Activated CD8-positive, alpha-beta memory T cell treated with anti-CD3 and anti-CD28 coated beads for 4 hours (primary cell): ENCODE measurements at places on chromosomes 16 and 17.

DNA sequence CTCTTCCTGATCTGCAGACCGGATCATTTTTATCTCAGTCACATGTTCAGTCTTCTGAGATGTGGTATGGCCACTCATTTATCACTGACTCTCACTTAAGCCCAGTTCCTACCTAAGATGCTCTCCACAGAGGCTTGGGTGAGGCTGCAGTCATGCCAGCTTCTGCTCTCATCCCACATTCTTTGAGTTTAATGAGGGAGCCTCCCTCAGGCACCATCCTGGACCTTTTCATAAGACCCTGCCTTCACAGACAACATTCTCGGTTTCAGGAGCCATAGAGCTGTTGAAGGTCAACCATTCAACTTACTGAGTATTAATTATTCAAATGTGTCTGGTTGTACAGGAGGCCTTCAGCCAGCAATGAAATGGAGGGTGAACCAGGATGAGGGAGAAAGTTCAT, 23.6 kb upstream of the HNF1B start:
- no peak for DNase-seq

DNA sequence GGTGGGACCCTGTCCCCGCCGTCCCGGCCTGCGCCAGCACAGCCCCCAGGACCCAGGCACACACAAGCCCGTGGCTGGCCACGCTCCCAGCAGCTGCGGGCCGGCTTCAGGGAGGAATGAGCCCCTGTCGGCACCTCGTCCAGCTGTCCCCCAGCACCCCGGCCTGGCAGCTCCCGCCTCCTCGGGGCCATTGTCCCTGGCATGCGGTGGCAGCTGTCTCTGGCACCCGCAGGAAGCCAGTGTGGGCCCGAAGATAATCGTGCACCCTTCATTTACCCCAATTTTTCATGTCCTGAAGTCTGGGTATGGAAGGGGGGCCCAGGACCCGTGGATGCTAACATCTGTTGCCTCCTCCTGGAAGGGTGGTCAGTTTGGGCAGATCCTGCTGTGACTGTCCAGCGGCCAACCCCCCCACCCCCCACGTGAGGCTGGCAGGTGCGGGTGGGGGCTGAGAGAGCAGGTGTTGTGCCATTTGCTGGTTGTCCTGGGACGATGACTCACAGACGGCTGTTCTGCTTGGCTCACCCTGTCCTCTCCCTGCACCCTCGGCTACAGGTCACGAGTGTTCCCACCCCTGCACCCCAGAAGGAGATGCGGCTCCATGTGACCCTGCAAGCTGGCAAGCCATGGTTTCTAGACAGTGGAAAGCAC, 4.0 kb upstream of the LMF1 start:
- DNase-seq: no peak

GRCh38 chr16:17072104-17072503, 398.7 kb downstream of the XYLT1 start:
- no peak for DNase-seq

- DNase-seq: peak; percentile 55
These were observed 1.3 kb downstream of the ZNF821 start for GRCh38 chr16:71882505-71883167.

DNA sequence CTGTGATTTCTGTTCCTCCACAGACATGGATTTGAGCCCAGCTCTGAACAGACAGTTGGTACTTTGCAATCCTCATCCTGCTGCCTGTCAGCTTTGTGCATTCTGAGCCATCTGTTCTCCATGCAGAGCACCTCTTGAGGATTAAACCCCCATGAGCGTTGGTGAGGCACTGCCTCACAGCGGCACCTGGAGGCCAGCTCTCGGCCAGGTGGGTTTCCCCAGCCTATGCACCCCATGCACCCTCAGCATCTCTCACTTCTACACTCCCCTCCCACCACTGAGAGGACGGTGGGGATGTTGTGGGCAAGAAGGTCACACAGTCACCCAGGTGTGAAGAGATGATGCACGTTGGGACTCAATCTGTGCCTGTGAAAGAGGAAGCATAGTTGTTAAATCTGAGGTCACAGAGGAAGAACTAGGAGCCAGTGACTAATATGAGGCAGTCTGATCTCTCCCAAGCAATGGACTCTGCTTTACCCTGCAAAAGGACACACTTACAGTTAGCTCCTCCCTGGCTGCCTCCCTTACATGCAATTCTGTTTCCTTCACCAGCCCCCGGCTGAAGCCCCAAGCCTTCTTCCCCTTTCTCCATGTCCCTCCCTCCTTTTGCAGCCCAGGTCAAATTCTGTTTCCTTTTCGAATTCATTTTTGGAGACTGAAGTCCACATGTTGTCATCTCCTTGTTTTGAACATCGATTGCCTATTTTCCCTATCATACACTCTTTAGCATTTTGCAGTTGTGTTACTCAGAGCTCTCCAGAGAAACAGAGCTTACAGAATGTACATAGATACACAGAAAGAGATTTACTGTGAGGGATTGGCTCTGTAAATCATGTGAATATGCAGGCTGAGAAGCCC, 58.5 kb downstream of the HS3ST3B1 start:
- peak; percentile 19 for DNase-seq

DNA sequence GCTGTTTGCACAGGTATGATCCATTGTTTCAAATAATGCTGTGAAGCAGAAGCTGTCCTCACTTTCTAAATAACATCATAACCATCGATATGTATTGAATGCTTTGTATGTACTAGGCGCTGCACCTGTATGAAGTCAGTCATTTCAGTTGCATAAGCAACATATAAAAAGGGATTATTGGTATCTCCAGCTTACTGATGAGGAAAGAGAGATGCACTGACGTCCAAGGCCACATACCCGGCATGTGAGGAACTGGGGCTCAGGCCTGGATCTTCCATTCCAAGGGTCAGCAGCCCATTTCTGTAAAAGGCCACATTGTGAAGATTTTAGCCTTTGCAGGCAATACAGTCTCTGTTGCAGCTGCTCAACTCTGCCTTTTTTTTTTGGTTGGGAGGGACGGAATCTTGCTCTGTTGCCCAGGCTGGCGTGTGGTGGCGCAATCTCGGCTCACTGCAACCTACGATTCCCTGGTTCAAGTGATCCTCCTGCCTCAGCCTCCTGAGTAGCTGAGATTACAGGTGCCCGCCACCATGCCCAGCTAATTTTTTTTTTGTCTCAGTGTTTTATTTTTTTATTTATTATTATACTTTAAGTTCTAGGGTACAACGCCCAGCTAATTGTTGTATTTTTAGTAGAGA, 244.7 kb downstream of the MRTFB start:
- DNase-seq: no peak

DNA sequence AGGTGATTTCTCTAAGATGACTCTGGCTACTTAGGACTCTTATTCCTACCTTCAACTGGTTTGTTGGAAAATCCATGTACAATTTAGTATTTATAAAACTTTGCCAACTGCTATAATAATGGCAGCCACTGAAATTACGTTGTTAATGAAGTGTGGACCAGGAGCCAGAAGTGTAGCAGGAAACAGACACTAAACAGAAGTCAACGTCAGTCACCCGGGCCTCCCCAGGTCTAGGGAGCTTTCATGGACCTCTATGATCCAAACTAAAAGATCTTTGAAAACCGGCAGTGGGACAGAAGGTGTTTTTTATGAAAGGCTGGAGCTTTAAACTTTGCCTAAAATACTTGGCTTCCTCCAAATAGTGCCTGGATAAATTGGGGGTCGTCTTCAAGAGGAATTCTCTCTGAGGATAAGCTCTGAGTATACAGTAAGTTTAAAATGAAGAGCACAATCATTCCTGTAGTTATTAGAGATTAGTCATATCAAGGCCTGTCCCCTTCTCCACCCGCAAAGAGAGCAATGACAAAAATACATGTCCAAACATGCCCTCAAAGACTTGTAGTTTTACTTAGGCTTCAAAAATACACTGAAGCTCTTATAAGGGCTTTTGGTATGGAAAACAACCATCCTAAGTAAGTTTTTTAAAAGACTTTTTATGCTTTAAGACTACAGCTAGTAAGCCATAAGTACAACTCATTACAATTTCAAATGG, 34.6 kb downstream of the DCUN1D3 start:
- DNase-seq: no peak

GRCh38 chr17:80071116-80071841, 30.1 kb upstream of the GAA start:
- DNase-seq: no peak

GRCh38 chr17:67636834-67637520, 80.8 kb upstream of the NOL11 start:
- no peak for DNase-seq

DNA sequence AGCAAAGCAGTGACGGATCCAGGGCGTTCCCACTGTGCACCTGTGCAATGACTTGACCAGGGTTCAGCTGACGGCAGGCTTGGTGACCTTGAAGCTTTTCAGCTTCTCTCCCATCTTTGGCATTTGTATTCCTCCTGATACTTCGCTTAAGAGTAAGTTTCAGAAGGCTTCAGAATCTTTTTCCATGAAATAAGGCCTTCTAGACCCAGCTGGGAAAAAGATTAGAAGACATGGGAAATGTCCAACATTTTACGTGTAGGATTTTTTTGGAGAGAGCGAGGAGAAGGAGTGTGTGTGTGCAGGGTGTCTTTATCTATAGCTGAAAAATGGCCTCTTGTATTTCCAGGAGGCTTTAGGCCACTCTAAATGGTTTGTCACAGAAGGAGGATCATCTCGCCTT, 104.1 kb downstream of the BANP start:
- DNase-seq: no peak

- no peak for DNase-seq
These were observed 24.4 kb downstream of the LAT start for GRCh38 chr16:29009050-29009837.

DNA sequence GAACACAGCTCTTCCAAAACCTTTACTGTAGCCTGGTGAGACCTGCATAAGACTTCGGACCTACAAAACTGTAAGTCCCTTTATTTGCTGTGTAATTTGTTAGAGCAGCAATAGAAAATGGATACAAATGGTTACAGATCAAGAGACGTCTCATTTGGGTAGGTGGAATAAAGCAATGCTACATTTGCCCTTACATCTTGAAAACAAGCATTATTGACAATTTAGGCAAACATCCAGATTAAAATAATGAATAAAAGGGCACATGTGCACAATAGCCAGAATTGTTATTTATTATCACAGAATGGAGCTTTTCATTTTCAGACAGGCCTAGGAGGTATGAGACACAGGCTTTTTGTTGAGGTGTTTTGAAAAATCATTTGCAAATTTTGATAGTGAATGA, 222.2 kb upstream of the CPHXL start:
- no peak for DNase-seq

GRCh38 chr16:86170720-86171119, 271.8 kb downstream of the IRF8 start:
- DNase-seq: no peak

DNA sequence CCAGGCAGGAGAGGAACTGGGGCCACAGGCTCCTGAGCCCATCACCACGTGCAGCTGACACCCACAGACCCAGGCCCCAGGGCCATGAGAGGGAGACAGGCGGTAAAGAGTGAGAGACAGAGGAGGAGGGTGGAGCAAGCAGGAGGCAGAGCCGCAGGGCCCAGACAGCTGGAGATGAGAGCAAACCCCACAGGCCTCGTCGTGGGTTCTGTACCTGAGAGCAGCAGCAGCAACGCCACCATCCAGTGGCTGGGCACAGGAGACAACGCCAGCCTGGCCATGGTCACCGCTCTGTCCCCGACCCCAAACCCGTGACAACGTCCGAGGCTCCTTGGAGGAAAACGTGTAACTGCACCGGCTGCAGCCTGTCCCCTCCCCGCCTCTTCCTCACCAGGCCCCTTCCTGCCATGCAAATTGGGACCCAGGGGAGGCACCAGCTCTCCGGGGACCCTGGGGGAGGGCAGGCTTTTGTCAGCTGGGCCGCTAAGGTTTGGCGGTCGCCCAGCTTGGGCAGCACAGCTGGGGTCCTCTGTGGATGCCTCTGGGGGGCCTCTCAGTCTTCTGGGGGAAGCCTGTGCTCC, at the start of gene CD79B:
Gene CD79B, minus strand, starts transcription at position 351 of the 581 bp plus-strand sequence. Its CDS starts 70 bp downstream, at position 281.
- no peak for DNase-seq

- DNase-seq: no peak
These were observed 727 bp downstream of the CORO7 start for GRCh38 chr16:4415538-4416199.

DNA sequence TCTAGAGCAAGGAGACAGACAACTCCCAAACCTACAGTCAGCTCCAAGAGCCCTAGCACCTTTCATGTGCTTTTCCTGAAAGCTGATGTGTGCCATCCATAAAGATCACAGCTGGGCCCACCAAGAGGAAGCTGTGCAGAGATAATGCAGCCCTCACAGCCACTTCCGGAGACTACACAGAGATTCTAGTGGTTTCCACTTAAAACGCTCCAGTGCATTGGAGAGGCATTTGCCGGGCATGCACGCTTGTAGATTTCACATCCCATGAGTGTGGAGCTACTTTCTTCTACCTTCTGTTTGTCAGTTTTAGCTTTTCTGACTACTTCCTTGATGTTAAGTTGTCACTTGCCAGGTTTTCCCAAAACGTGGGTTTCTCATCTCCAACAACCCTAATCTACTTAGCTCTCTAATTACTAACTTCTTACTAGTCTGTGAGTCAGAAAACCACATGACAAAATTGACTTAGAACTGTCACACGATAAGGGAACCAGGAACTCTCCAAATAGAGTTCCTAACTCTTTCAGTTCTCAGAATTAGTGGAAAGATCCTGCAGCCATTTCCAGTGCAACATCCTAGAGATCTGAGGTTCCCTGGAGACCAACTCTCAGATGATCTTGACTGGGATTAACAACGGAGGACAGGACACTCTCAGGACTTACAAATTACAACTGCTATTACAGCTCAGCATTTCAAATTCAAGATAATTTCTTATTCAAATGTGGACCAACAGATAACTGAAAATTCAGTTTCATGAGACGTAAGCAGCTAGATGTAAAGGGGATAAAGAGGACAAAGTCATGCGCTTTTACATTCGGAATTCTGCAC, 28.6 kb downstream of the PMP22 start:
- no peak for DNase-seq

DNA sequence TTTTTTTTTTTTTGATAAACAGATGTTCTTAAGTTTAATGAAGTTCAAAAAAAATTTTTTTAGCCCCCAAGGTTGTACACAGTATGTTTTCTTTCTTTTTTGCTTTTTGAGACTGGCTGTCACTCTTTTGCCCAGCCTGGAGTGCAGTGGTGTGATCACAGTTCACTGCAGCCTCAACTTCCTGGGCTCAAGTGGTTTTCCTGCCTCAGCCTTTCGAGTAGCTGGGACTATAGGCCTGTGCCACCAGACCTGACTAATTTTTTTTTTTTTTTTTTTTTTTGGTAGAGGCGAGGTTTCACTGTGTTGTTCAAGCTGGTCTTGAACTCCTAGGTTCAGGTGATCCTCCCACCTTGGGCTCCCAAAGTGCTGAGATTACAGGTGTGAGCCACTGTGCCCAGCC, 12.8 kb downstream of the ITGAE start:
- DNase-seq: no peak
